ENCODE measurements at places on chromosomes 1 and 21. TPM values are rescaled to one million over a fixed set of nuclear protein-coding genes. Genes with fewer than 3 reads are reported as not detected.

Gene VWA5B1
- 2.2 TPM for total RNA-seq

DNA sequence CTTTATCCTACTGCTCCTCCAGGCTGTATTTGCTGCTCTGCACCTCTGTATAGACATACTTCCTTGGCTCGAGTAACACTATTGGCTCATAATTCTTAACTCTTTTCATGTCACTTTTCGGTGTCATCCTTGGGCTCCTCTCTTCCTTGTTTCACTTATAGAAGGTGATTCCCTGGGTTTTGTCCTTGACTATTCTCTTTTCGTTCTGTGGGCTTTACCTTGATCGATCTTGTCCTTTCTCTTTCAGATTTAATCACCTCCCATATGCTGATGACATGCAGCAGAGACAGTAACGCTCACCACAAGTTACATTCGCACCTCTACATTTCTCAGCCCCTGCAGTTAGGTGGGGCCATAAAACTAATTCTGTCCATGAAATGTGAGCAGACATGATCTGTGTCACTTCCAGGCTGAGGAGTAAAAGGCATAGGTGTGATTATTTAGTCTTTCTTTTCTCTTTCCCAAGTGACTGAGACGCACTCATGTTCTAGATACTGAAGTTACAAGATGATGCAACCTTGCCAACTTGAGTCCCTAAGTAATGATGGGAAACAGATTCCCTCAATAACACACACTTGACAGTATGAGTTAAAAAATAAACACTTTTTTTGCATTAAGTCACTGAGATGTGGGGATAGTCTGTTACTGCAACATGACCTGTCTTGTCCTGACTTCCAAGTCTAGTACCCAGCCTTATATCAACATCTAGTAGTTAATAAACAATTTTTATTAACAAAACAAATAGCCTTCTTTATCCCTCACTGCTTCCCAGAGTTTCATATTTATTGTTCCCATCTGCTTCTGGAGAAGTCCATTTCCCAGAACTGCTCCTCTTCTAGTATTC, 49.9 kb upstream of the HAO2 start:
- DNase-seq = no peak

Gene DIO1
- not detected for total RNA-seq

Gene HIVEP3
- 18.2 TPM for total RNA-seq

DNA sequence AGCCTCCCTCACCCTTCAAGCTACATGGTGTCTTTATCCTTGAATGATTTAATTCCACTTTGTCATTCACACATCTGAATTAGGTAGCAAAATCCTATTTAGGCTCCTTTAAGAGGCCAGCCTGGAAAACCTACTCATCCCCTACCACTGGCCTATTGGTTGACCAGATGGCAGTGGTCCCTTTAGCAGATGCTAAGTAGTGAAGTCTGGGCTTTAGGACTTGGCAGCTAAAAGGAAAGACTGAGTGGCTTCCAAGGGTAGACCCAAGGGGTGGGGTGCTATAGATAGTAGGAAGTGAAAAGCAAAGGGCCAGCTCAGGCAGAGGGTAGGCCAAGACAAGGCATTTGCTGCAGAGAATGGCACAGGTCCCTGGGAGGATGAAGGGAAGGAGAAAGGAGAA, 46.6 kb downstream of the KCNJ6 start:
- peak; percentile 26 for DNase-seq

- no peak for DNase-seq
Observed at GRCh38 chr1:78441921-78442320, 48.9 kb upstream of the PTGFR start.

Gene GPR3
- total RNA-seq = 1.00 TPM

DNA sequence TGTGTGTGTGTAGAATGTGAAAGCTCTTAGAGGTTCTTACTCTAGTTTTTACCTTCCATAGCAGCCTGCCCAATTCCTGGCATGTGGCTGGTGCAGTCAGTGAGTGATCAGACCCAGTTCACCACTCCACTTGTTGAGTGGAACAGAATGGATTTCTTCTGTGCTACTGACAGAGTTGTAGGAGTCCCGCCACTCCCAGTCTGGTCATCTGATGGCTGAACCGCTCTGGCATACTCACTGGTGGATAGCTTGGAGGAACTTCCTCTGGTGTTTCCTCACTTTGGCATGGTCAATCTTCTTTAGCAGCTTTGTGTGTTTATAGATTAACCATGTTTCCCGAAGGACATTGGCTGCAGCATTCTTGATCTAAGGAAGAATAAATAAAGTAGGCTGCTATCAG, 106.7 kb upstream of the ADAR start:
- no peak for DNase-seq

DNA sequence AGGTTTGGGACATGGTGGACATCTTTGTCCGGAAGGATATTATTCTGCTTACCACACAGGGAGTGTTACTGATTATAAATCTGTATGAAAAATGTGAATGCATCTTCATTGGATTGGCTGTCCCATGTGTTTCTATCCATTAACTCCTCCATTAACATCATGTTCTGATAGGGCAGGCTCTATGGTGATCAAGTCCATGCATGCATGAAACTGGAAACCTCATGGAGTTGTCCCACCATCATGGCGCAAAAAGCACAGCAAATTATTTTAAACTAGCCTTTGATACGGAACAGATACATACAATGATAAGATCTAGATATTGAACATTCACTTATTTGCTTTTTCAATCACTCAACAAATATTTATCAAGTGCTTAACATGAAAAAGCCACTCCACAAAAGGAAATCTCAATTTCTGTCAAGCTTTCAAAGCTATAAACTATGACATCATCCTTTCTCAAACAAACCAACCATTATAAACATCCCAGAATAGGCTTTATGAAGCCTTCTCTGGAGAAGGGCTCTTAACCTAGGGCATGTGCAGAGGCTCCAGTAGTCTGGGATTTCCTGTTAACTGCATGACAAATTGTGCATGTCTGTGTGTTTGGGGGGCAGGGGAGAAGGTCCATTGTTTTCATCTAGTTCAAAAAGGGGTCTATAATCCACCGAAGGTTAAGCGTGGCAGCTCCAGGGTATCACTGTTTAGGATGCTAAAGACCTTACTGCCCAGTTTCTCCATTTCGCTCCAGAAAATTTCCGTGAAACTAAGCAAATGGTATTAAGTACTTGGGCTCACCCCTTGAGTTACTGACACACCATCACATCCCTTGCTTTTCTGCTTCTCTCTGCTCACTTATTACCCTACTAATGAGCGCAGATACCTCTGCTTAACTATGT, 46.1 kb downstream of the ADAMTS1 start:
- no peak for DNase-seq

- DNase-seq = no peak
Observed at GRCh38 chr1:101957771-101958170, 39.0 kb downstream of the OLFM3 start.

Gene CNIH3
- 9.9 TPM for total RNA-seq

DNA sequence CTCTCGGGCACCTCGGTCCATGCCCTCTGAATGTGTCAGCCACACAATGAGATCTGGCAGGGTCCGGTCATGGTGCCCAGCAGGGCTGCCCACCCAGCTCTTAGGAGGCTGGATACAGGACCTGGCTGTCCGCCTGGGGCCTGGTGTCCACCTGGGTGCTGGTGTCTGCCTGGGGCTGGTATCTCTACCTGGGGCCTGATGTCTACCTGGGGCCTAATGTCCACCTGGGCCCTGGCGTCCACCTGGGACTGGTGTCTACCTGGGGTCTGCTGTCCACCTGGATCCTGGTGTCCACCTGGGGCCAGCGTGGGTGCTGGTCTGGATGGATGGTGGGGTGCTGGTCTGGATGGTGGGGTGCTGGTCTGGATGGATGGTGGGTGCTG, 45.1 kb upstream of the ACTRT2 start:
- DNase-seq = no peak

Gene DHCR24
- 37.9 TPM for total RNA-seq

Gene PTAFR
- total RNA-seq = 2.6 TPM

GRCh38 chr21:15966231-15966630, 236.4 kb downstream of the USP25 start:
- no peak for DNase-seq

DNA sequence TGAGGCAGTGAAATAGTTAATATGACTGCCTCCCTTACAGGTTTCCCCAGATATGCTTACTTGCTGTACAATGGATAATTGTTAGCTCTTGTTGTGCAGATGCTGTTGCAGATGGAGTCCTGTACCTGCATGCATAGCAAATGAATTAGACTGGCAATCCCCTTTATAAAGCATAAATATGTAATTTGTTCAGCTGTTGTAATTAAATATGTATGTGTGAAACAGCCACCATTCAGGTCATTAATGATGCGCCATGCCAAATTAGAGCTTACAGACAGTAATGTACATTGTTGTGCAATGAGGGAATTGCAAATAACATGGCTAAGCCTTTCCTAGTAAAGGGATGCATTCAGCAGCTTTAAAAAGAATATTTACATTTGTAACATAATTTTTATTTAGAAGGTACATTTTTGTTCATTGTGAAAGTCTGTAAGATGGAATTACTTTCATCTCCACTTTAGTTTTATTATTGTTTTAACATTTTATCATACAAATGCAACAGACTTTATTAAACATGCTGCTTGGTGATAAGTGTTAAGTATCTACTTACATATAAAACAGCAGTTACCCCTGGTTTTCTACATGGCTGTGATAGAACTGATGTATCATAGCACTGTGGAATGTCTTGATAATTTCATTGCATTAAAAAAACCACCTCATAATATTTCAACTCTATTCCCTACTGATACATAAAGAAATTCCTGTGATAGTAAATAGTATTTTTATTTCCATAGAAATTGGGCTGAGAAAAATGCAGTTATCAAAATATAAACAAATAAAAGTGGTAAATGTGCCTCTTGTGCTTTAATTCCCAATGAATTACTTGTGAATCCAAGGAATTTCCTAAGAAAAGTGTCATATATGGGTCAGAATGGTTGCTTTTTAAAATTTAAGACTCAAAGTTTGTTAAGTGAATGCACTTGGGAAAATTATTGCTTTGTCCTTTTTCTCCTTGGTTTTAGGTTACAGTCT, 99.0 kb downstream of the NFIA start:
- DNase-seq = no peak

Gene OPTC
- not detected for total RNA-seq

DNA sequence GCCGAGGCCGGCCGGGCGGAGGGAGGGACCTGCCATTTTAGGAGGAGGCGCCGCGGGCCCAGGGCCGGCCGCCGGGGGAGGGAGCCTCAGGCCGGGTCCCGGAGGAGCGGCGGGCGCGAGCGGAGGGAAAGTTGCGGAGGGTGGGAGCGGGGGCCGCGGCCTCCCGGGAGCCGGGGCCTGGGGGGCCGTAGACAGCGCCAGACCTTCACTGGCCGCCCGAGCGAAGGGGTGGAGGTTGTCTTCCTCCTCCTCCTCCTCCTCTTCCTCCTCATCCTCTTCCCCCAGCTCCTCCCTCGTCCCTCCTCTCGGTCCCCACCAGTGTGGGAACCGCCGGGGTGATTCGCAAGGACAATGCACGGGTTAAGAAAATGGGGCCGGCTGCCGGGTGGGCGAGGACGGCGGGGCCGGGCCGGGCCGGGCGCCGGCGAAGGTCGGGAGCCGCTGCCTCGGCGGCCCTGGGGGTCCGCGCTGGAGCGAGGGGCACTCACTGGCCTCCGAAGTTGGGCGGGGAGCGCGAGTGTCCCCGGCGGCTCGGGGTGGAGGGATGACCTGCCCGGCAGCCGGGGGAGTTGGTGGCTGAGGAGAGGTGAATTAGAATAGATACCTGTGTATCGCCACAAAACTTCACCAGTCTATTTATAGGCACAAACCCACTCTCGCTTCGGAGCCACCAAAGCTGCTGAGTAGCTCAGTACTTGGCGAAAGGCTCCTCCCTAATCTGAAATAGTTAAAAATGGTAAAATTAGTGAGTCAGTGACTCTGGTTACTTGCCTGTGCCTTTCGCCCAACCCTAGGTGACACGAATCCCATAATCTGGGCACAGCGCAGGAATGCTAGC, 1.3 kb downstream of the DYRK1A start:
- no peak for DNase-seq

Gene HPCAL4
- 27.9 TPM for total RNA-seq

DNA sequence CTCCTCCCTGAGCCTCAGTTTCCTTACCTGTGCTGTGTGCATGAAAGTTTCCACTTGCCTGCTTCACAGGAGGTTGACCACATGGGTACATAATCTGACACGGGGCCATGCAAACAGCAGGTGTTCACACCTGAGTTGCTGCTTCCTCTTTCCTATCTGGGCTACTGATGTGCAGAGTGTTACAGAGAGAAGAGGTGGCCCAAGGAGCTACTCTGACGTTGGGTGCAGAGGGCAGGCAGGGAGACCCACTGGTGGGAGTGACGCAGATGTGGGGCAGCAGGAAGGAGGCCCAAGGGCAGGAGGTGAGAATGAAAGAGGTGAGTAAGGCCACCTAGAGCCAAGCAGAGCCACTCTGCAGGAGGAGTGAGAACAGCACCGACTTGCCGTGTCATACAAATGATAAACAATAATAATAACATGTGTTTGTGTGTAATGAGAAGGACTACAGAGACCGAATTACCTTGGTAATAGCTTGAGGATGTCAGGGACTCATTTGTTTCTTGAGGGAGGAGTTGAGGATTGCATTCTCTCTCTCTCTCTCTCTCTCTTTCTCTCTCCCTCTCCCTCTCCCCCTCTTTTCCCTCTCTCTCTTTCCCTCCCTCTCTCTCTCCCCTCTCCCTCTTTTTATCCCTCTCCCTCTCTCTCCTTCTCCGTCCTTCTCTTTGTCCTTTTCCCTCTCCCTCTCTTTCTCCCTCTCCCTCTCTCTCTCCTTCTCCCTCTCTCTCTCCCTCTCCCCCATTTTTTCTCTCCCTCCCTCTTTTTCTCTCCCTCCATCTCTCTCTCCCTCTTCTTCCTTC, 87.4 kb upstream of the IGSF21 start:
- no peak for DNase-seq

Gene RASAL2
- 53.1 TPM for total RNA-seq

- no peak for DNase-seq
Observed at GRCh38 chr1:60279798-60280197, 206.2 kb upstream of the C1orf87 start.

Gene LY9
- total RNA-seq = not detected

- DNase-seq = no peak
Observed at GRCh38 chr1:69836971-69837636, 269.4 kb downstream of the LRRC7 start.

Gene HAX1
- total RNA-seq = 31.3 TPM

- DNase-seq = no peak
Observed at GRCh38 chr1:67937651-67938050, 104.4 kb upstream of the GNG12 start.

Gene C1orf210
- not detected for total RNA-seq

Gene IVL
- not detected for total RNA-seq

DNA sequence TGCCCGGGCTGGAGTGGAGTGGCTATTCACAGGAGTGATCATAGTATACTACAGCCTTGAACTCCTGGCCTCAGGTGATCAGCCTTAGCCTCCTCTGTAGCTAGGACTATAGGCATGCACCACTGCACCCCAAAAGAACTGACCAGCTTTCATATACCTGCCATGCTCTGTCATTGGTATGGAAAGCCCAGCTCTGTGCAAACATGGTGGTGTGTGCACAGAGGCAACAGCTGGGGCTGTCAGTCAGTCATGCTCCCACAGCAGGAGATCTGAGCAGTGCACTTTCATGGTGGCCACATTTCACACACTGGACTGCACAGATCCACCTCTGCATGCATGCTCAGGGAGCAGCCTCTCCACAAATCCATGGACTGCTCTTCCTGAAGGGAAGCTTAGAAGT, 8.8 kb upstream of the JAK1 start:
- DNase-seq = no peak

Gene FMO2
- 0.36 TPM for total RNA-seq

GRCh38 chr1:15953294-15953771, 22.6 kb downstream of the ZBTB17 start:
- no peak for DNase-seq

- DNase-seq = no peak
Observed at GRCh38 chr1:52263153-52263910, 102.7 kb downstream of the CC2D1B start.

Gene CFHR1
- total RNA-seq = not detected

Gene TSPAN2
- total RNA-seq = 11.1 TPM
